Foreskin keratinocyte (primary cell): ENCODE measurements at places on chromosomes 6 and 20. TPM values are rescaled to one million over a fixed set of nuclear protein-coding genes. Genes with fewer than 3 reads are reported as not detected.

Gene ADGRG6
- 5.7 and 7.1 TPM in 2 replicates for polyA plus RNA-seq

Gene KCNG1
- 10.5 and 22.9 TPM in 2 replicates for polyA plus RNA-seq

DNA sequence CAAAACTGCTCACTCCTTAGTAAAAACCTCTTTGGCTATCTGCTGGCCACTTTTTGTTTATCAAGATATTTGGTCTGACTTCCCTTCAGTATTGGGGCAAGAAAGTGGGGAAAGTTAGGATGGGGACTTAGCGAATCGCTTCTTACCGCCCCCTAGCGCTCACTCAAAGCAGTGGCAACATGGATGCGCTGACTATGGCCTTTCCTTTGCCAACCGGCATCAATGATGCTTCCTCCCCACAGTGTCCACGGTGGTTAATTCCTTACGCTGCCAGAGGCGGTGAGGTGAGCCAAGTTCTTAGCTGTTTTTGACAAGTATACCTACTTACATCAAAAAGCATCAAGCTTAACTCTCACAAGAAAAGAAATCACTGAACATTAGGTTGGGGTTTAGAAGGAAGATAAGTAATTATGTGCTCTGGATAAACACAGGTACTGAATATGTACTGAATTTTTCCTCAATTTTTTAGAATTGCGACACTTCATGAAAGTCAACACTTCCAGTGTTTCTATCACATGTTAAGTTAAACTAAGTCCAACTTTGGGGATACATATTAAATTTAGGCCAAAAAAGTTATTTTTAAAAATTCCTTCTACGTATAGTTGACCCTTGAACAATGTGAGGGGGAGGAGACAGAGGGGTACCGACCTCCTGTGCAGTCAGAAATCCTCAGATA lies 86.7 kb downstream of the GMDS start:
- peak; percentile 42 for DNase-seq

- peak; percentile 21 for DNase-seq
Measured at GRCh38 chr6:160333841-160334240, 14.3 kb upstream of the SLC22A3 start.

- DNase-seq, result no peak
Measured at GRCh38 chr6:84251891-84252539, 24.6 kb upstream of the CEP162 start.

Gene PHACTR3
- polyA plus RNA-seq, result 28.1 and 29.4 TPM in 2 replicates

Gene VGLL2
- polyA plus RNA-seq, result not detected in 2 replicates

Gene C6orf52
- polyA plus RNA-seq, result 1.4 and 2.7 TPM in 2 replicates

Gene TGM3
- not detected in 2 replicates for polyA plus RNA-seq

- DNase-seq, result no peak
Measured at GRCh38 chr20:50191065-50191543, 474 bp downstream of the CEBPB start.

GRCh38 chr20:61281286-61281795 lies 29.3 kb downstream of the CDH4 start:
- no peak for DNase-seq

- no peak for DNase-seq
Measured at GRCh38 chr20:32626859-32627636, 41.9 kb upstream of the NOL4L start.

- no peak for DNase-seq
Measured at GRCh38 chr6:16224409-16224808, 14.0 kb upstream of the GMPR start.

Gene ZNF451
- 5.7 and 6.5 TPM in 2 replicates for polyA plus RNA-seq

- no peak for DNase-seq
Measured at GRCh38 chr6:101879782-101880181, 486.3 kb downstream of the GRIK2 start.

DNA sequence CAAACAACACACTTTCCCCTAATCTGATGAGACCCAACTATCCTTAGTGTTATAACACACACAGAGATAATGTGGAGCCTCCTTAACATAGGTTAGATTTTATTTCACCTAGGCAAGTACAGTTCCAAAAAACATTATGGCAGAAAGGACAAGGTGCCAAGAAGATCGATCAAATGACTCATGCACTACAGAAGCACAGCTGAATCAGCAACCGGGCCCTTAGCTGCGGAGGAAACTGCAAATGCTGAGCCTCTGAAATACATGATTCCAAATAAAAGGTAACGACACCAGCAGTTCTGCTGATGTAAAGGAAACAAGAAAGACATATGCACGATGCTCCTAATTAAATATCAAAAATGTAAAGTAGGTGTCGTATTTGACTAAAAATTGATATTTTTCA lies 19.9 kb upstream of the MUC21 start:
- DNase-seq, result no peak

Gene SLC16A10
- polyA plus RNA-seq, result 0.09 TPM in 1 of 2 replicates, not detected in the other

- DNase-seq, result no peak
Measured at GRCh38 chr6:39207416-39208222, 21.7 kb downstream of the KCNK5 start.

Gene SUMO4
- 0.04 TPM in 1 of 2 replicates, not detected in the other for polyA plus RNA-seq

Gene CRISP2
- polyA plus RNA-seq, result not detected in 2 replicates

Gene ZC2HC1B
- polyA plus RNA-seq, result not detected in 2 replicates

DNA sequence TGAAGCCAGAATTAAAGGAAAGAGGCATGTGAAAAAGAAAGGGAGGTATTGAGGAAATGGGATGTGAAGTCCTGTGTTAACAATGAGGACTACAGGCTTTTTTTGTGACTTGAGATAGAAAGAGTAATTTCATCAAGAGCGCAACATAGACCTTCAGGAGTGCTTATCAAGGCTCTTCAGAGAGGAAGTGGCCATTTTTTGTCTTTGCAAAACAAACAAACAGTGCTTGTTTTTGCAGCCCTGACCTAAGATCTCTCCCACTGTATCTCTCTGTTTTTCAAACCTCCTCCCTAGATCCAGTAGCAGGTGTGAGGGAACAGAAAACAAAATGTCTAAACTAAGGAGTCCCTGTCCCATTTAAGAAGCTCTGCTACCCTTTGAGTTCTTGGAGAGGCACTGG lies 710.3 kb upstream of the MARCKS start:
- no peak for DNase-seq

- no peak for DNase-seq
Measured at GRCh38 chr6:41222045-41222444, 6.1 kb upstream of the TREML4 start.

Gene DEFB116
- polyA plus RNA-seq, result not detected in 2 replicates

DNA sequence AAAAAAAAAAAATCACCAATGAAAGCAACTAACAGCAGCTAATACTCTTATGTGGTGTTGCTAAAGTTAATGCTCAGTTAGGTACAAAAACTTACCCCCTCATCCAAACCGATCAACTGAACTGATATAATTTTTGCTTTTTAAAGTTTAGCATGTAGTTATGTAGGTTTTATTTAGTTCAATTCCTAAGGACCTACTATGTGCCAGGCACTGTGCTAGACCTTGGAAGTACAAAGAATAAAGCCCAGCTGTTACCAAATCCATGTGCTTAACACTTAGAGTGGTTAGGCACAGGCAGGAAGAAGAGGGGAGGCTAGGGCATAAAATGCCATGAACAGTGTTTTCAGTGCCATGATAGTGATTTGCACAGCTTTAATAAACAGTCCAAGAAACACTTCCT lies 85.1 kb downstream of the PDSS2 start:
- no peak for DNase-seq

- DNase-seq, result no peak
Measured at GRCh38 chr6:34275128-34275804, 26.5 kb upstream of the SMIM29 start.

Gene CCDC170
- polyA plus RNA-seq, result 0.02 and 0.03 TPM in 2 replicates

Gene DPM1
- 76.7 and 84.2 TPM in 2 replicates for polyA plus RNA-seq

DNA sequence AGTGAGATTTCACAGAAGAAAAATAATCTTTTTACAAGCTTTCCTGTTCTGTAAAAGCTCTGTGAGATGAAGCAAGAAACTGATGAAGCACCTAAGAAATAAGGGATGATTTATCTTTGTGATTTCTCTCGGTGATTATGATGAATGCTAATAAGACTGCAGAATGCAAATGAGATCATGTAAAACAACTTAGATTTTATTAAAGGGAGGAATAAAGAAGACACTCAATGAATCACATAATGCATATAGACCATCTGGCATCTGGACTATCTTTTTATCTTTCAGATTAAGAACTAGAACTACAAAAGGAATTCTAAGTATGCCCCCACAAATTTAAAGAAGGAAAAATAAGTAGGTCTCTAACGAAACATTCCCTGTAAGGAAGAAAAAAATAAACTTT lies 361.5 kb upstream of the OPRM1 start:
- DNase-seq, result no peak

Gene SLC22A16
- polyA plus RNA-seq, result 0.09 TPM in 1 of 2 replicates, not detected in the other

Gene SLC35F1
- not detected in 2 replicates for polyA plus RNA-seq

- no peak for DNase-seq
Measured at GRCh38 chr6:143575901-143576426, 64.4 kb upstream of the FUCA2 start.

- DNase-seq, result no peak
Measured at GRCh38 chr6:146923205-146923833, 280.9 kb upstream of the STXBP5 start.

DNA sequence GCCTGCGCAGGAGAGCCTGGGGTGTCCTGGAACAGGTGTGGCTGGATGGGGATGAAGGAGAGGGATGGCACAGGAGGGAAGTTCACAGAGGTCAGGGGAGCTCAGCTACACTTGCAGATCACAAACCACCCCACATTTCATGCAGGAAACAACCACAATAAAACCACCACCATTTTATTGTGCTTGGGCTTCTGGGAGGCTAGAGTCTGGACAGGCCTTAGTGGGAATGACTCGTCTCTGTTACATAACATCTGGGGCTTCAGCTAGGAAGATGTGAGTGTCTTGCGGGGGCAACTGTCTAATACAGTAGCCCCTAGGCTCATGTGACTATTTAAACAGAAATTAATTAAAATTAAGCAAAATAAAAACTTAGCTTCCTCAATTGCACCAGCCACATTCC lies 33.4 kb downstream of the SNX5 start:
- DNase-seq, result no peak
